ENCODE measurements at places on chromosomes 7 and 10.

- no peak for DNase-seq
Observed at GRCh38 chr10:31602541-31603234, 283.7 kb downstream of the ZEB1 start.

DNA sequence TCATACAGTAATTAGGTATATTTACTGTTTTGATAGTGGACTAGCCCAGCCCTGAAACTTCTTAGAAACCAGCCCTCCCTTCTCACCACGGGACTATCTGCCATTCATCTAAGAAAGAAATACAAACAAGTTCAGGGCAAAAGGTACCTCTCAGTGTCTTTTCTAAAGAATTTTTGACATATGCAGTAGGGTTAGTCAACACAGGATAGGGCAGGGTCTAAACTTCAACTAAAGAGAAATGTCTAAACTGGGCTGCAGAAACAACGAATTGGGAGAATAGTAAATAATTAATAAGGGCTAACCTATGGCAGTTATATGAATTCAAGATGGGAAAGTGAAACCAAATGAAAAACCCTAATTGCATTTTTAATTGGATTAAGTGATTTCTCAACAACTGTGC is 496.6 kb downstream of the INHBA start:
- no peak for DNase-seq

DNA sequence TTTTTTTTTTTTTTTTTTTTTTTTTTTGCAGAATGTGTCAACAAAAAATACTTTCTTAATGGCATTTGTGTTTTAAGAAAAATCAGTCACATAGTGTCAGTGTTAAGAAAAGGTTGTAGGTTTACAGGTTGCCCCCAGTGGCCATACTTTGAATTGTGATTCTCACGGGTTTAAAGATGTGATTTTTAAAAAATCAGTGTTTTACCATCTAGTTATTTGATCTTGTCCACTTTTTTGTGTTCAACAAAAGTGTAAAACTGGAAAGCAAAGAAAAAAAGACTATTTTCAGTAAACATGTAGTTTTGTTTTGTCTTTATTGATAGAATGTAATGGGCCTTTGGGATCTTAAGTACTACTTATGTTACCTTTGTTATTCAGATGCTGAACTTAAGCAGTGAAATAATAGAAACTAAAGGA is 25.7 kb downstream of the SUV39H2 start:
- no peak for DNase-seq

DNA sequence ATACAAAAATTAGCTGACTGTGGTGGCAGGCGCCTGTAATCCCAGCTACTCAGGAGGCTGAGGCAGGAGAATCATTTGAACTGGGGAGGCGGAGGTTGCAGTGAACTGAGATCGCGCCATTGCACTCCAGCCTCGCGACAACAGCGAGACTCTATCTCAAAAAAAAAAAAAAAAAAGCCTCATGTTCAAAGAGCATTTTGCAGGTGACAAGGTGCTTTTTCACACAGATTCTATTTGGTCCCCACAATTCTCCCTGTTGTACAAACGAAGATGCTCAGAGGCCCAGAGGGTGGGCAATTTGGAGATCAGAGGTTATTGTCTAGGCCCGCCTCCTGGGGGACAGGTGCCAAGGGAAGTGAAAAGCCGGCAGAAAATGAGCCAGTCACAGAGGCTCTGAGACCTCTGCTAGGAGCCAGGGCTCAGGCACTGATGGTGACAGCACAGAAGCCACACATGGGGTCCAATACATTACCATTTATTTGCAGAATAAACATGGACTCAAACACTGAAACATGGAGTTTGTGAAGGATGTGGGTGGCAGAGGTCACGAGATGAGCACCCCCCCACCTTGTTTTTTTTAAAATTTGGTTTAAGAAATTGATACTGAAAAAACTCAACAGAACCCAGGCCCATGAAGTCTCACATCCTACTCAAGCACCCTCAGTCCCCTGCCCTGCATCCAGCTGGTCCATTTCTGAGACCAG is 882 bp upstream of the GAL3ST4 start:
- no peak for DNase-seq
